Activated naive CD4-positive, alpha-beta T cell (primary cell): ENCODE measurements at places on chromosomes 12 and 14.

GRCh38 chr14:31968956-31969698, 108.0 kb upstream of the ARHGAP5 start:
- no peak for DNase-seq

DNA sequence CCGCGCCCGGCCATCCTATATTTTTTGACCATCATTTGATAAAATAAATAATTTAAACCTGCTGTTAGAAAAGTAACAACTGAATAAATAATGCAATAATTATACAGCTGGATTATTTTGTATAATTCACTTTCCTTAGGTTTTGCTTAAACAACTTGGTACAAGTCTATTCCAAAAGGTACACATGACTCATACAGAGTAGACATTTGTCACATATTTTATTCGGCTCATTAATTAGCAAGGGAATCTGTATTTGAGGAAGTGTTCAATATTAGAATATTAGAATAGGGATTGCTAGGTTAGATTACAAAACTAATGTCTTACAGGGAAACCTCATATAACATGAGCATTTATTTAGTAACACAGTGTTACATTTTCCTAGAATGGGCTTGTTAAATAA, 48.7 kb downstream of the ATP2A2 start:
- DNase-seq: no peak

- no peak for DNase-seq
These were observed 17.5 kb upstream of the LDHB start for GRCh38 chr12:21675096-21675495.

DNA sequence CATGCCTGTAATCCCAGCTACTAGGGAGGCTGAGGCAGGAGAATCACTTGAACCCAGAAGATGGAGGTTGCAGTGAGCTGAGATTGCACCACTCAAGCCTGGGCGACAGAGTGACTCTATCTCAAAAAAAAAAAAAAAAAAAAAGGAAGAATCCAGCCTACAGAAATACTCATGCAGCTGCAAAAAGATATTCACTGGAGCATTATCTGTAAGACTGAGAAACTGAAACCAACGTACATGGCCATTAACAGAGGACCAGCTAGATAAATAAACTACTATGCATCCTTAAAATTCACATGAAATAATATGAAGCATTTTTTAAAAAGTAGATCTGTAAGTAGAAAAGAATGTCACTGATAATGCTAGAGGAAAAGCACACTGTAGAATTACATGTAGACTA, 3.5 kb downstream of the SLC7A7 start:
- DNase-seq: no peak

- DNase-seq: no peak
These were observed 207.7 kb downstream of the CACNA1C start for GRCh38 chr12:2260441-2260840.

- DNase-seq: no peak
These were observed 24.8 kb upstream of the AKAP6 start for GRCh38 chr14:32304296-32304695.

- DNase-seq: no peak
These were observed 23.8 kb downstream of the PITPNM2 start for GRCh38 chr12:123127182-123127495.

DNA sequence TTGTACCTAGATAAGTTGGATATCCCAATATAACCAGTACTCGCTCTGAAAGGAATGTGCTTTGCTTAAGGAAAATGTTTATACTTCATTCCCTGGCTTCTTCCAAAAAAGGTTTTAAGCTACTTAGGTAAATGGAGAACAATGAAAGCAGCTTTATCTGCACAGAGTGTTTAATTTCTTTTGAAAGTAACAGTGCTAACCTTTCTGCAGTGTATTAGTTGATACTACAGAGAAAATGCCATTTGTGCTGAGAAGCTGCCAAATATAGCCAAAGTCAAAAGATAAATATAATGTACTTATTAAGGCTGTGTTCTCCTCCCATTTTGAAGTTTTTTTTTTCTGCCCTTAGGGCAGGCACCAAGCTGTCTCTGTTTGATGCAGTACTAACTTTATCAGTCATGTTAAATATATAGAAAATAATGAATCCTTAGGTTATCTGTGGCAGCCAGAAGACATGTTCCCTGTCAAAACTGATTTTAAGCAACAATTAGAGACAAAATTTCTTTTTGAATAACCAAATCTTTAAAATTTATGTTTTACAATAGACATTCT, 145.4 kb upstream of the KITLG start:
- no peak for DNase-seq

GRCh38 chr14:51922624-51923023, 62.2 kb downstream of the GNG2 start:
- no peak for DNase-seq

- no peak for DNase-seq
These were observed 78.5 kb upstream of the EIF5 start for GRCh38 chr14:103255555-103255954.

GRCh38 chr12:112792301-112792700, 753 bp downstream of the RPH3A start:
- DNase-seq: no peak

- DNase-seq: no peak
These were observed 112.2 kb upstream of the EGLN3 start for GRCh38 chr14:34063042-34063441.

- no peak for DNase-seq
These were observed 37.5 kb upstream of the SINHCAF start for GRCh38 chr12:31363416-31363809.

GRCh38 chr14:27278341-27278740, 680.5 kb upstream of the NOVA1 start:
- DNase-seq: no peak

DNA sequence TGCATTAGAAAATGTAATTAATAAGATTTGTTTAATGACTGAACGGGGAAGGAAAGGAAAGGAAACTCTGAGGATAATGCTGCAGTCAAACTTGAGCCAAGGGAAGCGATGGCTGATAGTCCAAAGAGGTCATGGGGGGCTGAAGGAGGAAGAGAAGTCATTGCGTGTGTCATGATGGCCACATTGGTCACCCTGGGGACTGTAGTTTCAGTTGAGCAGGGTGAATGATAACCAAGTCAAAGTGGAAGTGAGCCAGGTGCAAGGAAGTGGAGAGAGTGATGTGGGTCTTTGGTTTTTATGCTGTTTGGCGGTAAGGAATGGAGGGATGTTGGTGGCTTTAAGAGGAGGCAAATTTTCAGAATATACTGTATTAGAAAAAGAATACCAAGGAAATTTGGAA, 21.6 kb downstream of the C12orf75 start:
- no peak for DNase-seq

DNA sequence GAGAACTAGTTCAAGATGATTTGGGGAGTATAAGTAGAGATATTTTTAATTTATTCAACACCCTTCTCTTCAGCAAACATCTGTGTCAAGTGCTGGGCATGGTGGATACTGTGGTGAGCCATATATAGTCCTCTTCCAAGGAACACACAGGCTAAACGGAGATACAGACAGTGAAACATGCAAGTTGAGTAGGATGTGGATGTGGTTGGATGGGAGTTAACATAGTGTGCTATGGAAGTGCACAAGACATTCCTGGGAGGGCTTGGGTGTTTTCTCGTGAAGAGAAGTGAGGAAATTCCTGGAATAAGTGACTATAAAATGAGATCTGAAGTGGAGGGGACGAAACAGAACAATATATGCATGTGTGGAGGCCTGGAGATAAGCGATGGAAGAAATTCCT, 181.1 kb upstream of the NPAS3 start:
- DNase-seq: no peak

- no peak for DNase-seq
These were observed 23.9 kb downstream of the SLC7A7 start for GRCh38 chr14:22791301-22791700.

- DNase-seq: no peak
These were observed 46.7 kb downstream of the HSP90AA1 start for GRCh38 chr14:102040153-102040552.

- no peak for DNase-seq
These were observed 4.7 kb downstream of the CISTR start for GRCh38 chr12:53747095-53747494.

DNA sequence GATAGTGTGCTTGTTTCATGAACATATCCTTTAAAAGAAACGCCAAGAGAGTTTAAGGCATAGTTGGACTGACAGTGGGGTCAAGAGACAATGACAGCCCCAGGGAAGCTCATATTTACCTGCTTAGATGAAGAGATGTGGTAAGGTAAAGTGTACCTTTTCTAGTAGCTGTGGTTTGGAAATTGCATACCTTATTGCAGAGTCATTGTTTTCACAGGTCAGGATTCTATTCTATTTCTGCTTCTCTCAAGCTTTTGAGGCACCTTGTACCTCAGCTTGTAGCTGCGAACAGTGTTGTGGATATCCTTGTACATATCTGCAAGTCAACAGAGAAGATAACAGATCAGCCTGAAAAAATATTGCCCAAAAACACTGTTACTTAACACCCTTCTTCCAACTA, 47.7 kb downstream of the ATP6V1D start:
- no peak for DNase-seq

DNA sequence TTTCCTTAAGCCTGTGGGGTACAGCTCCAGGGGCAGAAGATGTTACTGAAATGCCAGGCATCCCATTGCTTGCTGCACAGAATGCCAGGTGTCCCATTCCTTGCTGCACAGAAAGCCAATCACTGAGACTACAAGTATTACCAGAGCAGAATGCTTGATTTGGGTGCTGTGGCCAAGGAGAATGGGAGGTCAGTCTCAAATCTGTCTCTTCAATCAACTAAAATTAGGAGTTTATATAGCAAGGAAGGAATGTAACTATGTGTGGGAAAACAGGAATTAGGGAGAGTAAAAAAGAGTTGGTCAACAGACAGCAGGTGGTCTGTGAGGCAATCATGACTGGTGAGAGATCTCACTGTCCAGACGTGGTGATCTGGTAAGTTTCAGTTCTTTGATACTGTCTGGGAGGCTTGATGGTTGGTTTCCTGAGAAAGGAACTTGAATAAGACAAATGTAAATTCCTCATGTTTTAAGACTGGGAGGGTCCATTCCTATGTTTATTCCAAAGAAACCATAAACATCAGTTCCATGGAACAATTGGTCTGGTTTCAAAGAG, 31.2 kb upstream of the VASH1 start:
- DNase-seq: no peak

DNA sequence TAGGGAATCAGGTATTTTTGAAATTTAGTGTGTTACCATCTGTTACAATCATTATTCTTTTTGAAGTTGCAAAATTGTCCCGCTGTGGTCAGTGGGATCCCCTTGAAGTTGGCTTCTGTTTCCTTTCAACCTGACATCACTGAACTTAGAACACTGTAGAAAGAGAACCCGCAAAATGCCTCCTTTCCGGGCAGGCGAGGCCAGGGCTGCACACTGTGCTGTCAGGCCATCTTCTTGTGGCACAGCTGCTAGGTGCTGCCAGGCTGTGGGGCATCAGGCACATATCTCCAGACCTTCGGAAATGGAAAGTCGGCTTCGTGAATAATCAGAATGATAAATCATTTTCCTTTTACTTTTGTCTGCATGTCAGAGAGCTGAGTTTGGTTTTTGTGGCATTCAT, 103.5 kb downstream of the GLT1D1 start:
- no peak for DNase-seq

DNA sequence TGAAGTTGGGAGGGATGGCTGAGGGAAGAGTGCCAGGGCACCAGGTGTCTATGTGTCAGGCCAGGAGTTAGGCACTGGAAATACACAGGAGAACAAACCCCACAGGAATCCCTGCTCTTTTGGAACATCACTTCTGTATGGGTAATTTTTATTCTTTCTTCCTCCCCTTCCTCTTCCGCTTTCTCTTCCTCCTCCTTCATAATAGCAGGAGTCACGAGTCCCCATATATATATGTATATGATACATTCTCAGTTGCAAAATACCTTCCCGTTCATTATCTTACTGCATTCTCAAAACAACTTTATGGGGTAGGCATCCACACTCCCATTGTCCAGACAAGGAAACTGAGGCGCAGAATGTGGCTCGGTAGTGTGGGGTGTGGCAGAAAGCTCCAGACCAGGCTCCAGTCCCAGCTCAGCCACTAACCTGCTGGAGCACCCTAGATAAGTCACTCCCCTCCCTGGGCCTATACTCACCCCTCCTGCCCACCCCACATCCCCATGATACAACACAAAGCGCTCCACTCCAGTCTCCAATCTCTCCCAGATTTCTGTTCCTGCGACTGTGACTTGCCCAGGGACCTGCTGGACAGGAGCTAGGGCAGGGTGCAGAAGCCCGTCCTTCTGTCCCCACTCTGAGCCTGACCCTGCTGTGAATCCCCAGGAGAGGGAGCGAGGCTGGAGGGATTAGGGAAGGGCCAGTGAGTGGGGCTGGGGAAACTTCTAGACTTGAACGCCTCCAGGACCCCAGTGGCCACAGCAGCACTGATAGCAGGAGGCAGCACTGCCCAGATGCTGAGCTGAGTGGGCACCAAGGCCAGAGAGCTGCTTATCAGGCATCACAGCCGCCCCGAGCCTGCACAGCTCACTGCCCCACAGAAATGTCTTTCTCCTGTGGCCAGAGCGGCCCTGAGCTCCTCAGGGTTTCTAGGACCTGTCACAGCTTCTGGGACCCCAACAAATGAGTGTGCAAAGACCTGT, 1.4 kb upstream of the AQP2 start:
- no peak for DNase-seq
